NCI-H1105 treated with DMSO at 0.1 percent for 48 hours (cell line): ENCODE measurements at places on chromosomes 7 and 10.

GRCh38 chr7:149286811-149287400 lies 24.9 kb downstream of the ZNF783 start:
- DNase-seq, result no peak

- no peak for DNase-seq
These were observed 92.6 kb downstream of the CHST15 start for GRCh38 chr10:124000792-124001201.

DNA sequence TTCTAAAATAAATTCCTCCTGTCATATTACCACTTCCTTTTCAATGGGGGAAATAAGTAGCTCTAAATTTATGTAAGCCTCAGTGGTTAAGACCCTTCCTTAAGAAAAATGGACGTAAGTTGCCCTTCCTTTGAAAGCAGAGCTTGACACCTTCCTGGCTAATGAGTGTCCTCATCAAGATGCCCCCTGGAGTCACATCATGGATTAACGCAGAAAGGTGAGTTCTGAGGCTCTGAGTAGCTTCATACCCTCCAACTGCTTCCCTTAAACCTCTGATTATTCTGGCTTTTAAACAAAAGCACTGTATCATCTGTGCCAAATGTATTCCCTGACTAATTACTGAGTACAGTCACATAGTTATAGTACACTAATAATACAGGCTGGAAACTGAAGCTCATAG lies 14.7 kb downstream of the KCTD7 start:
- no peak for DNase-seq

GRCh38 chr7:138477081-138477578 lies 17.1 kb downstream of the TRIM24 start:
- DNase-seq, result no peak
